Activated CD8-positive, alpha-beta memory T cell treated with anti-CD3 and anti-CD28 coated beads for 1 hour (primary cell): ENCODE measurements at places on chromosomes 7 and 10.

DNA sequence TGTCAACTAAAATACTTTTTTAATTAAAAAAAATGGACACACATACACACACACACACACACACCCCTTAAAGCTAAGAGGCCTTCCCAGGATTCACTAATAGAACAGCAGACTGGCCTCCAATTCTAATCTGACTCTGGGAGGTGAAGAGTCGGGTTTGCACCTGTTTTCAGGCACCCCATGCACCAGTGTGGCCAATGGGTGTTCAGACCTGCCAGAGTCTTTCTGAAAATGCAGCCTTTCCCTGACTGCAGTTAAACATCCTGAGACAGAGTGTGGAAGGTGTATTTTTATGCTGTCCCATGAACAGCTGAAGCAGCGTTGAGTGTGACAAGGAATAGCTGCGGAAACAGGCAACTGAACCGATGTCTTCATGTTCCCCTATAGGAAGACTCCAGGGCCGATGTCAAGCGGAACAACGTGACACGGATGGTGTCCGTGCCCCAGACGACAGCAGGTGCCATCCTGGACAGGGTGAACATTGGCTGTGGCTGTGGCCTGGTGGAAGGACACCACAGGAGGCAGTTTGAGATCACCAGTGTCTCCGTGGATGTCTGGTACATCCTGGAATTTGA lies 74.6 kb upstream of the LYZL2 start:
- DNase-seq: no peak

DNA sequence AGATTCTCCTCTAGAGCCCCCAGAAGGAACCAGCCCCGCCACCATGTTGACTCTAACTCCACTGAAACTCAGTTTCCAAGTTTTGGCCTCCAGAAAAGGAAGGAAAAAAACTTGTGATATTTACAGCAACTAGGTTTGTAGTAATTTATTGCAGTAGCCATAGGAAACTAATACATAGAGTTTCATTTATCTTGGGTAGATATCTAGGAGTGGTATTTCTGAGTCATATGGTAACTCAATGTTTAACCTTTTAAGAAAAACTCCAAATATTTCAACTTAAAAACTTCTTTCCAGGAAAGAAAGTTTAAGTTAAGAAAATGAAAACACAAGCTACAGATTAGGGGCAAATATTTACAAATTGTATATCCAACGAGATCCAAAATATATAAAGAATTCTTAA lies 576.7 kb downstream of the KCNMA1 start:
- DNase-seq: no peak

DNA sequence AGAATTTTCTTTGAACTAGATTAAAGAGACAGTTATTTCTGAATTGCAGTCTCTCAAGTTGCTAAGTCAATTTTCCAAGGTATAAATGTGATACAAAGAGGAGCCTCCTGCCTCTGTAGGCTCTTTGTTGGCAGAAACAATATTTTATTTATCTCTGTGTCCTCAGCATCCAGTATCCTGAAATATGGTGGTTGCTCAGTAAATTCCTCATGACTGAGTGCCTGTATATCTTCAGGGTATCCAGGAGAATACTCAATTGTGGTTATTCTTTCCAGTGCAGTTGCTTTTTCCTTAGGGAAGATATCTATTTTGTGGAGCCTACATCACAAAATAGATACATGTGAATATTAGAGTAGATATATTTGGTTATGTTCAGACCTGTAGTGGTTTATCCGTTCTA lies 144.8 kb upstream of the FERD3L start:
- DNase-seq: no peak

GRCh38 chr7:155587486-155587885 lies 41.1 kb upstream of the CNPY1 start:
- no peak for DNase-seq

- no peak for DNase-seq
Measured at GRCh38 chr7:85213500-85213899, 26.6 kb upstream of the SEMA3D start.

DNA sequence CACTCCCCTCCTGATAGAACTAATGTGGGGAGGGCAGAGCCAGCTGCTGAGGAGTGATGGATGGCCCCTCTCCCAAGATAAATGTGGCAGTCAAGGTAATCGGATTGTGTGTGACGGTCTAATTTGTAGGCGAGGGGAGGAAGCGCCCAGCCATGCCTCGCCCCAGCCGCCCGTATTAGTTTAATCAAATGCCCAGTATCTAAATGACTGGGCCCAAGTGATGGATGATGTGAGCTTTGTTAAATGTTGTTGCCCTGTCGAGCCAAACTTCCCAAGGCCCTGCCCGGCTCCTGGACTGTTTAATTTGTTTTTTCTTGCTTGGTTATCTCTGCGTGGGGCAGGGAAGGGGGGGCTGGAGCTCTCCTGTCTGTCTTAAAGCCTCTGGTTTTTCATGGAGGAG lies 88.4 kb upstream of the PPIF start:
- DNase-seq: no peak

- DNase-seq: no peak
Measured at GRCh38 chr7:52547308-52547910, 488.0 kb upstream of the POM121L12 start.

- DNase-seq: no peak
Measured at GRCh38 chr10:77163670-77164348, 473.8 kb downstream of the KCNMA1 start.

- DNase-seq: no peak
Measured at GRCh38 chr7:68224041-68224741, 1227.6 kb downstream of the TYW1 start.

DNA sequence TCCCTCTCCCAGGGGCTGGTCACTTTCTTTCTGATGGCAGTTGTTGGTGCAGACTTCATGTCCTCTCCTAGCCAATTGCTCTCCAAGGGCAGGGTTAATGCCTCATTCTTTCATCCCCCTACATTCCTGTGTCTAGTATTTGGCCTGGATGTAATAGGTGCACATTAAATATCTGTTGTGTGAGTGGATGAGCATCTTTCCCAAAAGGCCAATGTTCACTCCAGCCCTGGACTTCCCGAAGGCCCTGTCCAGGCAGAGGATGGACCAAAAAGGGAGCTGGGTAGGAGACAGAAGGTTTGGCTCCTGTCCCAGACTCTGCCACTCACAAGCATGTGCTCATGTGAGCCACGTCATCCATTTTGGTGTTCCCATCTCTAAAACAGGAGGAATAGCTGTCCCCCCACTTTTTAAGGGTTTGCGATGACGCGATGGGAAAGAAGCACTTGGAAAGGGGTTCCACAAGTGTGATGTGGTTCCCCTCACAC lies 47.5 kb downstream of the RGS10 start:
- DNase-seq: no peak

- no peak for DNase-seq
Measured at GRCh38 chr7:103348452-103348851, 1.0 kb downstream of the PSMC2 start.

DNA sequence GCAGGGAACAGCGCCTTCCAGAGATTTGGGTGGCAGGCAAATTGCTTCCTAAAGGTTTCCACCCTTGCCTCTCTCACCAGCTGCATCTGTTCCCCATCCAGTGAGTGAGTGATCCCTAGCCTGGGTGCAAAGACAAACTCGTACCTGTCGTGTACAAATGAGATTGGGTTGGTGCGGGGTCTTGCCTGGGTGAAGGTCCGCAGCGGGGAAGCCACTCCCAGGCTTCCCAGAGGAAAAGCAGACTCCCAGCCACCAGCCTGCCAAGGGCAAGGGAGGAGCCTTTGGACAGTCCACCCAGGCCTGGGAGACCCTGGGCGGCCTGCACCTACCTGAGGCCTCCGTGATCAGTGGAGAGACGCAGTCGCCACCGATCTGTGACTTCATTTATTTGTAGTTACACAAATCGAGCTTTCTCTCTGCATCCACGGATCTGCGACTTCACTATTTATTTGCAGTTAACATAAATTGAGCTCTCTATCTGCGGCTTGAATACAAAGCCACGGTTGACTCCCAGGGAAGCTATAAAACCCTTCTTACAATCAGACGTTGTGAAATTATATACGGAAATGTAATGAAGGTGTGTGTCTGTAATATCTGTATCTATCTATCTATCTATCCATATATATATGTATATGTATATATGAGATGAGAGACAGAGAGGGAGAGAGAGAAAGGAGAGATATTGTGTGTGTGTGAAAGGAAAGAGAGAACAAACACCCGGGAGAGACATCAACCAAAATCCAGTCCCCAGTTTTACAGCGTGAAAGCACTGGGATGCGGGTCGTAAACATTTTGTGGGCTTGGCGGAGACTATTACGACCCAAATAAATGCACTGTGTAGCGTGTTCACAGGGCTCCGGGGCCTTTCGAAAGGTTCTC lies 3.0 kb upstream of the HOXA7 start:
- no peak for DNase-seq

GRCh38 chr7:83643739-83644138 lies 5.2 kb downstream of the SEMA3E start:
- DNase-seq: no peak

- no peak for DNase-seq
Measured at GRCh38 chr7:43721193-43721806, 8.0 kb downstream of the COA1 start.

- DNase-seq: no peak
Measured at GRCh38 chr7:132182992-132183391, 393.3 kb downstream of the PLXNA4 start.

DNA sequence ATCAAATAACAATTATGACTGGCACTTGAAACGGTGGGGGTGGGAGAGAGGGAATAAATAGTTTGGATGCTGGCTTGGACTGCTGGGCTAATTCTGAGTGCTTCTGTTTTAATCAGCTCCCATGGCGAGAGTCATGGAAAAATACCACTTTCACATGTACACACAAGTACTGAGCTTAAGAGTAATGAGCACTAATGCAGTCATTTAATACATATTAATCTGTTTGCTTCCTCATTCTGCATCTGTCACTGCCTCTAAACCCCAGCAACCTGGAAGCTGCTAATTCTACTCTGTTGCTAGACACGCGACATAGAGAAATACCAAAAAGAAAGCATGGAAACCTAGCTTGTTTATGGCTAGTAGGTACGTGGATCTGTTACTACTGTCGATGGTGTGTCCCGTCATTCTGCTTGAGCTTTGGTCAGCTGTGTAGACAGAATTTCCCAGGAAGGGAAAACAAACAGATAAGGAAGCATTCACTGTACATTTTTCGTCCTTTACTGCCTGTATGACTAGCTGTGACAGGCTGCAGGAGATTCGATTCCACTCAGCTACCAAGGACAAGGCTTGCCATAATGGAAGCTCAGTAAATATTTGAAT lies 238.8 kb downstream of the BAMBI start:
- DNase-seq: no peak

GRCh38 chr7:120774481-120774880 lies 83.5 kb downstream of the TSPAN12 start:
- DNase-seq: no peak

- DNase-seq: no peak
Measured at GRCh38 chr7:129134356-129134987, 10.0 kb upstream of the TSPAN33 start.

DNA sequence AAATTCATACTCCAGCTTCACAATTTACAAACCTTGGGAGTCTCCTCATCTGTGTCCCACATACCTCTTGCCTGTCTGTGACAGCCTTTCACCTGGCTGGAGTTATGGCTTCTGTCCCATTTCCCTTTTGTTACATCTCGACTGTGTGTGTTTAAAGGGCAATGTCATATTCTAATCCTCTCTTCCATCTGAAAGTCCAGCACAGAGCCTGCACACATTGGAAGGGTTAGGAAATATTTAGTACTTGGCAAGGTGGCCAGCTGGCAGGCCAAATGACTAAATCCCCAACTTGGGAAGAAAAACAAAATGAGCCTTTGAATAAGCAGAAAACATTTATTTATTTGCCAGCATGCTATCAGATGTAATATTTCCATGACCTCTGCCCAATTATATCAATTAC lies 120.1 kb upstream of the STK17A start:
- no peak for DNase-seq

GRCh38 chr10:36574207-36574606 lies 551.2 kb upstream of the ANKRD30A start:
- DNase-seq: no peak

GRCh38 chr10:58867683-58868082 lies 308.8 kb upstream of the PHYHIPL start:
- DNase-seq: no peak

DNA sequence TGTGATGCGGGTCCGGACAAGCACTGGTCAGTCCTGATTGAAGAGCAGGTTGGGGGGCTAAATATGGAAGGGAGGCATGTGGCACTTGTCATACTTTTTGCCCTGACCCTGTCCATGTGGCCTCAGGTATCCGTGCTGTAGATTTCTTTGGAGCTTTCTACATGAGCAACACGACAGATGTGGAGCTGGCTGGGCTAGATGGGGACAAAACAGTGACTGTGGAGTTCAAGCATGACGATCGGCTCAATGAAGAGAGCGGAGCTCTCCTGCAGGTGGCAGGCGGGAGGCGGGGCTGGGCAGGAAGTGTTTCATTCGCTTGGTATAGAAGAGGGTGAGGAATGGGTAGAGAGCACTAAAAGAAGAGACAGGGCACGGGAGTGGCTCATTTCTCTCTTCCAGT lies 13.0 kb upstream of the CHCHD1 start:
- peak; percentile 21 for DNase-seq
